ENCODE measurements at places on chromosomes 12 and 14.

DNA sequence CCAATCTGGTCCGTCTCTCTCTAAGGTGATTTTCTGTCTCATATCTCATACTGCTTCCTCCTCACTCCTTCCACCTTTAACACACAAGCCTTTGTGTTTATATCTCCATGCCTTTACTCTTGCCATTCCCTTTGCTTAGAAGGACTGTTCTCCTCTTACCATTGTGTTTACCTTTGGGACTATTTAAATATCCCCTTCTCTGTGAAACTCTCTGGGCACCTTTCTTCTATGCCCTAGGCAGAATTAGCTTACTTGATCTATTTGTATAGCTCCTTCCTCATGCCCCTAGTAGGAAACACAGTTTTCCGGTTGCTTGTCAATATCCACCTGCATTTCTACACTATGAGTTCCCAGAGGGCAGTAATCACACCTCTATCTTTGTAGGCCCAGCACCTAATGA, 3.9 kb upstream of the AMHR2 start:
- no peak for DNase-seq

- no peak for DNase-seq
Observed at GRCh38 chr12:107436376-107436775, 249.2 kb upstream of the PWP1 start.

- no peak for DNase-seq
Observed at GRCh38 chr14:61438497-61438859, 117.1 kb downstream of the PRKCH start.

- peak; percentile 28 for DNase-seq
Observed at GRCh38 chr12:112198120-112198733, 72.9 kb downstream of the TRAFD1 start.

DNA sequence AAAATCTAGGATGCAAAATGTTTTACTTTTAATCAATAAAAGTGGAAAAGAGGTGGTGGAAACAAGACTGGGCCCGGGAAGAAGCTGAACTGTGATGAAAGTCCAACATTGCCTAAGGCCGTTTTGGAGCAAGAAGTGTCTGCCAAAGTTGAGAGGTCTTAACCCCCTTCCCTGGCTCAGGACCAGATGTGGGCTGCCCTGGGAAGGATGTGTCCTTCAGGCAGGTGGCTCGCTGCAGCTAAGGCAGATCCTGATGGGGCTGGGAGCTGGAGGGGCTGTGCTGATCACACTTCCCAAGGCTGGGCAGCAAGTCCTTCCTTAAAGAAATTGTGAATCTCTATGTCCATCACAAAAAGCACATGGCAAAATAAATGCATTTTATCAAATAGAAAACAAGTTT, 581.6 kb downstream of the GALC start:
- no peak for DNase-seq

DNA sequence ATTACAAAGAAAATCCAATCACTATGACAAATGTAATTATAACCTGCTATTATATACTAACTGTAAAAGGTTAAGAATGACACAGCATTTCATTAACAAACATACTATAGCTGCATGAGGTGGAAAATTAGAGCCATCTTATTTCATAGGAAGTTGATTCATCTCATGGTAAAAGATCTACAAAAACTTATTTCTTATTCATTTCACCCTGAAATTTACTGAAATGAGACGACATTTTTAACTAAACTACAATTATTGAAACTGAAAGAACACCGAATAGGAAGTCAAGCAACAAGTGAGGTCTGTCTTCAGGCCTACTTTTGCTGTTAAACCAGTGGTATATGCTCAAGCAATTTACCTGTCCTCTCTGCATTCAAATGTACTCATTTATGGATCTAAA, 87.2 kb downstream of the CEP83 start:
- no peak for DNase-seq

- no peak for DNase-seq
Observed at GRCh38 chr12:14289601-14290000, 75.9 kb upstream of the ATF7IP start.

- no peak for DNase-seq
Observed at GRCh38 chr12:98786653-98787052, 141.6 kb downstream of the APAF1 start.

GRCh38 chr14:104743461-104744380, 9.2 kb upstream of the SIVA1 start:
- no peak for DNase-seq

DNA sequence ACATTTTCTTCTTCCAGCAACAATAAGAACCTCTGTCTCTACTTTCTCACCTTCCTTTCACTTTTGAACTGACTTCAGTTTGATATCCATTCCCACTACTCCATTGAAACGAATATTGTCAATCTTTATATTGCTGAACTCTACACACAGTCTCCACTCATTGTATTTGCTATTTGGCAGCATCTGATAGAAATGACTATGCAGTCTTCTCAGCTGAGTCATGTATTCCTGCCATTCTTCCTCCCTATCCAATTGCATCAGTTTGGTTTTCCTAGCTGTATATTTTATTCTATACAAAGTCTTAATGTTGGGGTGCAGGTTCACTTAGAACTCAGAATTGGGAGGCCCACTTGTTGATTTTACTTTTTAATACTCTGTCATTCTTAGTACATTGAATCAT, 107.5 kb upstream of the CPNE8 start:
- DNase-seq: no peak

DNA sequence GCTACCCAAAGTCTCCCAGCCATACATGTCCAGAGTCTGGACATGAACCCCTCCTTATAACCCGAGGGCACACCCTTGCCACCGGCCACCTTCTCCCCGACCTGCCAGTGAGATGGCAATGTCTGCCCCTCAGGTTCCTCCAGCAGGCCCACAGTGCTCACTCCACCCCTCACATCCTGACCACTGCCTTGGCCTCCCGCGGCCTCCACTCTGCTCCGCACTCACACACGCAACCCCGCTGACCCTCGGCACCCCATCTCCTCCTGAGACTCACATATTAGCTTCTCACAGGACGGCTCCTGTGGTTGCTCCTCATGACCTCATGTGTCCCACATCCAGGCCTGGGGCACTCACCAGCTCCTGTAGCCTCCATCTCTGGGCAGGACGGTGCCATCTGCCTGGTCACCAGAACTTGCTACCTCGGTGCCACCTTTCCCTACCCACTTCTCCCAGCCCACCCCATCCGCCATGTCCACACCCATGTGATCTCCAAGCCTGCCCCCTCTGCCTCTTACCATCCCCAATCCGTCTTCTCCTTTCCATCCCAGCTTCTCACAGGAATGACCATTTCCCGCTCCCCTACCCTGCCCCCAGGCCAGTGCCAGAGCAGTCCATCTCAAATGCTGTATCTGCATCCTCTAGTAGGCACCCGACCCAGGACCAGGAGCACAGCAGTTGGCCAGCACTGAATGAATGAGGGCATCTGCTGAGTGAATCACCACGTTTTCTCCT, 198.6 kb upstream of the DIO3 start:
- no peak for DNase-seq

DNA sequence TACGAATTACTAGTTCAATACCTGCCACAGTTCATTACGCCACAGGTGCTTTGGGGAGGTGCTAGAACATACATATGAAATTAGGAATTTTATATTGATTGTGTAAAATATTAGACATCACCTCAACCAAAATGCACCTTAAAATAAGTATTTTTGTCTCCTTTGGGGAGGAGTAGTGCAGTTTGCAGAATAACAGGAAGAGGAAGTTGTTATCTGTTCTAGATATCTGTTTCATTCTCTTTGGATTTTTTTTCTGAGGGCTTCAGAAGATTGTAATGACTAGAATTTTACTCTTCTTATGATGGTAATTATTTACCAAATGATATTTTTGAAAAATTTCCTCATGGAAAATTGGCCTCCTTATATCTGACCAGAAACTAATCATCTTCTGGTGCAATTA, 9.9 kb upstream of the GYS2 start:
- no peak for DNase-seq

- no peak for DNase-seq
Observed at GRCh38 chr14:93049867-93050331, 65.8 kb downstream of the ITPK1 start.

GRCh38 chr14:104923640-104924420, 849 bp upstream of the PLD4 start:
- no peak for DNase-seq

DNA sequence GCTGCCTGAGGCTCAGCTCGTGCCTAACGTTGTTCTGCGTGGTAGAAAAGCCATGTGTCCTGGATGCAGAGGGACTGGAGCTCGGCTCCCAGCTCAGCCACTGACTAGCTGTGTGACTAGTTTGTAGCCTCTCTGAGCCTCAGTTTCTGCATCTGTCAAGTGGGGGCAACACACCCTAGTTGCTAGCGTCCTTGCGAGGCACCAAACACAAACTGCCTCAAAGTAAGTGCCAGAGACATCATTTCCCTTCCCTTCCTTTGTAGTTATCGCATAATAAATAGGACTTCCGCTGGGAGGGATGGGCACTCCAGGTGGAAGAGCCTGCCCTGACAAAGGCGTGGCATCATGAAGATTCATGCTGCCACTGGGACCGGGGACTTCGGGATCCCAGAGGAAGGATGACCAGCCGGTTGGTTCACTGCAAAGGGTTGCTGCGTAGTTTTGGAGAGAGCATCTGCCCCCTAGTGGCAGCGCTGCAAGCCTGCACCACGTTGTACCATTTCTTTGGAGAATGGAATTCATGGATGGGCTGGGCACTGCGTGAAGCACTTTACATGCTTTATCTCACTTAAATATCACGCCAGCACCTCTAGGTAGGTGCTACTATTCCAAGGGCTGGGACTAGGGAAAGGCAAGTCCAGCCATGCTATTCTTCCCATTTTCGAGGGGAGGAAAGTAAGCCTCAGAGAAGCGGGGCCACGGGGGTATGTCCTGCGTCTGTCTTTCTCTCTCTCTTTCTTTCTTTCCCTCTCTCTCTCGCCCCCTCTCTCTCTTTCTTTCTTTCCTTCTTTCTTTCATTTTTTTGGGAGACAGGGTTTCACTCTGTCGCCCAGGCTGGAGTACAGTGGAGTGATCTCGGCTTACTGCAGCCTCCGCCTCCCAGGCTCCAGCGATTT, 4.6 kb downstream of the CCDC197 start:
- DNase-seq: no peak

GRCh38 chr14:66746316-66747006, 238.5 kb downstream of the GPHN start:
- DNase-seq: no peak

- DNase-seq: peak; percentile 52
Observed at GRCh38 chr12:47391566-47391965, 311.8 kb upstream of the AMIGO2 start.

- DNase-seq: peak; percentile 40
Observed at GRCh38 chr12:6827437-6827911, 733 bp upstream of the P3H3 start.

- DNase-seq: no peak
Observed at GRCh38 chr12:52038447-52038846, 12.8 kb upstream of the NR4A1 start.

GRCh38 chr12:124940143-124940392, 25.6 kb upstream of the UBC start:
- DNase-seq: no peak

DNA sequence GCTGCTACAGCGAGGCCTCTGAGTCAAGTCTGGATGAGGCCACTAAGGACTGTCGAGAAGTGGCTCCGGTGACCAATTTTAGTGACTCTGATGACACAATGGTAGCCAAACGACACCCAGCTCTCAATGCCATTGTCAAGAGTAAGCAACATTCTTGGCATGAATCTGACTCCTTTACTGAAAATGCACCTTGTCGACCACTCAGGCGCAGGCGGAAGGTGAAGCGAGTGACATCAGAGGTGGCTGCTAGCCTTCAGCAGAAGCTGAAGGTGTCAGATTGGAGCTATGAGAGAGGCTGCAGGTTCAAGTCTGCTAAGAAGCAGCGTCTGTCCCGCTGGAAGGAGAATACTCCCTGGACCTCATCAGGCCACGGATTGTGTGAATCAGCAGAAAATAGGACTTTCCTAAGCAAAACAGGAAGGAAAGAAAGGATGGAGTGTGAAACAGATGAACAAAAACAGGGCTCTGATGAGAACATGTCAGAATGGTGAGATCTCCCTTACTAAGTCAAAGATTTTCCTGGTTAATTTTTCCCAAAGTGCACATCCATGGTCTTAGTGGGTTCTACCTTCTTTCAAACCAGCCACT, 2.9 kb downstream of the GPATCH2L start:
- DNase-seq: no peak

DNA sequence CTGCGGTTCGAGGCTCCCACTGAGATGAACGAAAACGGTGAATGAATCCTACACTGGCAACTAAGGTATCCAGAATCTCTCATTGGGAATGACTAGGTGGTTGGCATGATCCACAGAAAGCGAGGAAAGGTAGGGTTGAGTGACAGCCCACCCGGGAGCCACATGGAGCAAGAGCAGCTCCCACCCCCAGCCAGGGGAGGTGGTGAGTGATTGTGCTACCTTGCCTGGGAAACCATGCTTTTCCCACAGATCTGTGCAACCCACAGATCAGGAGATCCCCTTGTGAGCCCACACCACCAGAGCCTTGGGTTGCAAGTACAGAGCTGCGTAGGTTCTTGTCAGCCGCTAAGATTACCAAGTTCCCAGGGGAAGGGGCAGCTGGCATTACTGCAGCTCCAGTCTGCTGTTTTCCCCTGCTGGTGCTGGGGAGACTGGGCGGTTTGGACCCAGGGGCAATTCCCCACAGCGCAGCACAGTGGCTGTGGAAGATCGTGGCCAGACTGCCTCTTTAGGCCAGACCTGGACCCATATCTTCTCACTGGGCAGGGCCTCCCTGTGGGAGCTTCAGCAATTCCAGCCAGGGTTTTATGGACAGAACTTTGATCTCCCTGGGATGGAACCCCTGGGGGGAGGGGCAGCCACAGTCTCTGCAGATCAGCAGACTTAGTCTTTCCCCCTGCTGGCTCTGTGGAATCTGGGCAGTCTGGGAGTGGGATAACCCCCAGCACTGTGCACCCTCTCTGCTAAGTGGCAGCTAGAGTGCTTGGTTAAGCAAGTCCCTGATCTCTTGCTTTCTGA, 44.6 kb upstream of the PPP4R3A start:
- DNase-seq: no peak

DNA sequence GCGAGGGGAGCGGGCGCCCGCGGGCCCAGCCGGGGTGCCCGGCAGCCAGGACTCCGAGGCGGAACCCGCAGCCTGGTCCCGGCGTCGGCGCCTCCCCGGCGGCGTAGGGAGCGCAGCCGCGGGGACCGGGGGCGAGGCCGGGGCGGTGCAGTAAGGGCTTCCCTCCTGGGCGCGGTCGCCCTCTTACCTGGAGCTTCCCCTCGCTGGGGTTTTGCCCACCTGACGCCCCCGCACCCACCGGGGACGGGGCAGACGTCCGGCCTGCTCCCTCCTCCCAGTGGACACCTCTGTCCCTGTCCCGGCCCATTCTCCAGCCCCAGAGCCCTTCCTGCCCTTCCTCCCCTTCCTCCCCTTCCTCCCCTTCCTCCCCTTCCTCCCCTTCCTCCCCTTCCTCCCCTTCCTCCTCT, 413 bp upstream of the TUBA1C start:
- DNase-seq: peak; percentile 42

GRCh38 chr12:123233505-123234308, 471 bp downstream of the MTRFR start:
- DNase-seq: no peak

DNA sequence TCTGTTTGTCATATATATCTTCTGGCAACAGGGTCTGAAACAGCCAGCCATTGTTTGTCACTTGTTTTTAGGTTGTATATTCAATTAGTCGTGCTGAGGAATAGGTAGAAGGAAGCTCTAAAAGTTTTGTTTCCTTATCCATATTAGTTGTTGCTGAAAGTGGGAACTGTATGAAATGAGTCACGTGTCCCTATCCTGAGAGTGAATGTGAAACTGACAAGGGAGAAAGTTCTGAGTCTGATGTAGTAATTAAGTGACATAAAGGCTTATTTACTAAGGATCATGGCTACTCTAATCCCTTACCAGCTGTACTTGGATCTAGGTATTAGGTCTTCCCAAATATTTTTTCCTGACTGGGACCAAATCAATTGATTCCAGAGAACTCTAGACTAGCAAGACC, 16.4 kb downstream of the FAM234B start:
- DNase-seq: no peak

GRCh38 chr12:84218406-84218805, 694.2 kb downstream of the SLC6A15 start:
- DNase-seq: no peak
